ENCODE measurements at places on chromosomes 7 and 10. TPM values are rescaled to one million over a fixed set of nuclear protein-coding genes. Genes with fewer than 3 reads are reported as not detected.

DNA sequence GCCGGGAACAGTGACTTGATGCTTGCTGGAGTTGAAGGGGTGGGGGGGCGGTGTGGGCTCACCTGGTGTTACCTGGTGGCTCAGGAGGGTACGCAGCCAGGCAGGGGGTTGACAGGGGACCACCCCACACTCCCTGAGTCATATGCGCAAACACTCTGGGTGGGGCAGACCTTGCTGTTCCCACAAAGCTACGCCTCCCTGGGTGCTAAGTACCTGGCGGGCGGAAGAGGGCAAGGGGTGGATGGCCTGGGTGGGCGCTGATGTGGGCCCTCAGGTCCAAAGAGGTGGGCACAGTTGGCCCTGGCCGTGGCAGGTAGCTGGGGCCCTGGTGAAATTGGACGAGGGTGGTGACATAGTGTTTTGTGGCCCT is 13.9 kb downstream of the STX1A start:
- no peak for DNase-seq

- no peak for DNase-seq
These were observed 348.9 kb upstream of the BMPER start for GRCh38 chr7:33556472-33556871.

- no peak for DNase-seq
These were observed 18.4 kb downstream of the CREB3L2 start for GRCh38 chr7:137983323-137984008.

GRCh38 chr7:40499718-40500117 is 364.9 kb downstream of the SUGCT start:
- DNase-seq, result no peak

- DNase-seq, result no peak
These were observed 191.3 kb upstream of the KLF14 start for GRCh38 chr7:130925136-130925794.

DNA sequence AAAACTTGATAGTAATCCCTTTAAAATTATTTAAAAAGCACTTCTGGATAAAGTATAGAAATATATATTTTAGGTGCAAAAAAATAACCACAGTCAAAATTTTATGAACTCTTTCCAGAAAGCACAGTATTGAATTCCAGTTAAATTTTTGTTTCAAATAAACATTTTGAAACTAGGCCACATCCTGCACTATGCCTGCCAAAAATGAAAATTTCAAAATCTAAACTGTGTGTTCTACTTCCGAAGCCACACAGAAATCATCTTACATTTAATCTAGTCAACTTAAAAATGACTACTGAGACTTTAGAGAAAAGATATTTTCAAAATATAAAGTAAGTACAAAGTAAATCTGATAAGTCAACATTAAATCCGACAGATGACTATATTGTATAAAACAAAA is 50.0 kb downstream of the MAGI2 start:
- DNase-seq, result no peak

- no peak for DNase-seq
These were observed 241.0 kb downstream of the WDR11 start for GRCh38 chr10:121091961-121092719.

- no peak for DNase-seq
These were observed 12.6 kb upstream of the OR6B1 start for GRCh38 chr7:143987513-143987912.

GRCh38 chr7:28847176-28847575 is 111.0 kb downstream of the TRIL start:
- no peak for DNase-seq

DNA sequence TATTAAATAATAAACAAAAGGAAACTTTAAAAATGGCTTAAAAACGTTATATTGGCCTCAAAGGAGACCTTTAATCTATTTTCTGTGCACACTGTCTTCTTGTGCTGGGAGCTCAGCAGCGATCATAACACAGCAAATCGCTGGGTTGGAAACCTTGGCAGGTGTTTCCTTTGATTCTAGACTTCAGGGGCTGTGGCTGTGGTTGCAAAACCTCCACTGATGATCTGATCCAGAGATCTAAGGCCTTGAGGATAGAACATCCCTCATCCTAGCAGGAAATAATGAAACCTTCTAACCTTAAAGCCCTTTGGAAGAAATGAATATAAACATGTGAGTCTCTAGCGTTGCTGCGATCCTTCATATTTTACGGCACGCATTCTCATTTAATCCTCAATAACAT is 29.8 kb downstream of the CDHR3 start:
- DNase-seq, result no peak

DNA sequence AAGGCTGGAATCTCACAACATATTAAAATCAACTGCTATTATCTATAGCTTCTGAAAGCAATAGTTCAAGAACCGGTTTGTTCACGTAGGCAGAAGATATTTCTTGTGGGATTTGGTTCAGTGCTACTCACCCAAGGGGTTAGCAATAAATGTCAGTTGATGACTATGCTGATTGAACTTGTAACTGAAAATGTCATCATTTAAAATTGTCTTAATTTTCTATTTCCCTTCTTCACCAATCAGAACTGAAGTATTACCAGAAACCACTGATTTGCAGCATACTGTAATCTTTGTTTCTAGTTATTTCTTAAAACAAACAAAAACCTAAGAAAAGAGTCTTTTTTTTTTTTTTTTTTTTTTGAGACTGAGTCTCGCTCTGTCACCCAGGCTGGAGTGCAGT is 46.1 kb downstream of the CPEB3 start:
- no peak for DNase-seq

GRCh38 chr7:148699024-148699781 is 500 bp downstream of the CUL1 start:
- peak; percentile 50 for DNase-seq

GRCh38 chr10:131926743-131927595 is 26.2 kb downstream of the PPP2R2D start:
- no peak for DNase-seq

DNA sequence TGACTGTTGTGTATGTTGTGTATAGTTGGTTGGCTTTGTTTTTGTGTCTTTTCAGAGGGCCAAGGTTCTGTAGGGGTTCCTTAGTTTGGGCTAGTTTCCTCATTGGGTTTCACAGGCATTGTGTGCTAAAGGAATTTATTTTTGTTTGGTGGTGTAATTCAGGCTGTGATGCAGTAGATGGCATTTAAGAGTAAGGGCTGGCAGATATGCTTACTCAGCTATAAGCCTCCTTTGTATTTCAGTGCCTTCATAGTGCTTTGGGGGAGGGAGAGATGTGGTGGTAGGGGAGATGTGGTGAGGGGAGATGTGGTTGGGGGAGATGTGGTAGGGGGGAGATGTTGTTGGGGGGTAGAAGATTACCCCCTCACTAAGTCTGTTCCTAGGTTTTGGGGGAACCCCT is 91.7 kb downstream of the SLC25A40 start:
- no peak for DNase-seq

- no peak for DNase-seq
These were observed 5.5 kb upstream of the ADCY1 start for GRCh38 chr7:45568536-45569289.

DNA sequence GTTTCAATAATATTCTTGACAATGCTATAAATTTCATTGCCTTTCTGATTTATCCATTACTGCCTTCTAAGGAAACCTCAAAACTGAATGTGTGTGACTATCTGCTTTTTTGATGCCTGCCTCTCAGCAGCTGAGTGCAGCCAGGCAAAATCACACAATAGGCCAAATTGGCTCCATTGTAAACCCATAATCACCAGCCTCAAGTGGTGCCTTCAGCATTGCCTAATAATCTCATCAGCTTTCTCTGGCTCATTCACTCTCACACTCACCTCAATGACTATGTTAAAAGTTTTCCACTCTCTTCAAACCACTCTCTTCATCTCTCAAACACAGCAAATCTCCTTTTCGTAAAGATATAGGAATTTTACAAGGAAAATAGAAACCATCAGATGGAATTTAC is 182.5 kb upstream of the COL1A2 start:
- no peak for DNase-seq

DNA sequence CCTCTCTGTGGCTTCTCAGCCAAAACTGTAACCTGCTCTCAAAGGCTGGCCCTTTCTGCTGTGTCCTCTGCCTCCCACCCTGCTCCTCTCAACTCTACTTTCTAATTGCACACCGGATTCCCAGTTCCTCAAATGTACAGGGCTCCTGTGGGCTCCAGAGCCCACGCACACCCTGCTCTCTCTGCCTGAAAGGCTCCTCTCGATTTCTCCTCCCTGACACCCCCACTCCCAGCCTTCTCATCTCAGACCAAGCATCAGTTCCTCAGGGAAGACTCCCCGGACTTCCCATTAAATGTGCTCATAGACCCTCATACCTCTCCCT is 111.7 kb upstream of the STEAP1B start:
- no peak for DNase-seq

DNA sequence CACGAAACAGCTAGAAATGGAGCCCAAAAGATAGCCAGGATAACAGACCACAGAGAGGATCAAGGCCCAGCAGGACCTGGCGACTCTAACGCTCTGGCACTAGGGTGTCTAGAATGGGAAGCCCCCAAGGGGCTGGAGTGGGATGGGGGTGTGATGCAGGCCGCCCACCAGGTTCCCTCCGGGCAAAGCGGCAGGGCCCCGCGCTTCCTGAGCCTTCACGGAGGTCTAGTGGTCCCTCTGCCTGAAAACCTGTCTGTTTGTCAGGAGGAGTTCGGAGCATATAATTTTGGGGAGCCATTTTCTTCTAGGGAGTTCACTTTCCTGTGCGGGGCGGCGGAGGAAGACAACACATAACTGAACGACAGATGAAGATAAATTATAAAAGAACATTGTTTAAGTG is 48.2 kb upstream of the FXYD4 start:
- no peak for DNase-seq

DNA sequence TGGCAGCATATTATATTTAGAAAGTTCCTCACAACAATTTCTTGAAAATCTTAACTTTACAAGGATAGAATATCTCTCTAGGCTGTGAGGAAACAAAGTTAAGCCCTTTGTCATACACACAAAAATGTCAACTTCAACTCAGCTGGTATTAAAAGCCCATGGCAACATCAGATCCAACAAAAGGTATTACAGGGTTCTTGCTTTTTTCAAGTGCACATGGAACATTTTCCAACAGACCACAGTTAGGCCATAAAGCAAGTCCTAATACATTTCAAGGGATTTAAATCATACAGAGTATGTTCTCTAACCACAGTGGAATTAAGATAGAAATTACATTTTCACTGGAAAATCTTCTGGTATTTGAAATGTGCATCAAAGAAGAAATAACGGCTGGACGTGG is 71.9 kb upstream of the OIT3 start:
- DNase-seq, result no peak

- no peak for DNase-seq
These were observed 78.1 kb upstream of the STRIP2 start for GRCh38 chr7:129356176-129356575.

Gene GPR146
- total RNA-seq, result 1.4 TPM

Gene HOXA1
- not detected for total RNA-seq

Gene SPACDR
- not detected for total RNA-seq

Gene CAV1
- total RNA-seq, result 20.2 TPM

Gene AKR1C1
- total RNA-seq, result 1.9 TPM

Gene GPR85
- total RNA-seq, result not detected

Gene NKX2-3
- total RNA-seq, result not detected

Gene LEP
- total RNA-seq, result not detected

Gene HOXA7
- not detected for total RNA-seq

Gene KLF6
- total RNA-seq, result 19.3 TPM
